Stimulated activated CD8-positive, alpha-beta memory T cell treated with anti-CD3 and anti-CD28 coated beads, Interleukin-4, amount 100 ng/mL, for 4 hours (primary cell): ENCODE measurements at places on chromosomes 5 and 9.

- DNase-seq, result no peak
Observed at GRCh38 chr5:142437563-142437962, 112.7 kb upstream of the SPRY4 start.

DNA sequence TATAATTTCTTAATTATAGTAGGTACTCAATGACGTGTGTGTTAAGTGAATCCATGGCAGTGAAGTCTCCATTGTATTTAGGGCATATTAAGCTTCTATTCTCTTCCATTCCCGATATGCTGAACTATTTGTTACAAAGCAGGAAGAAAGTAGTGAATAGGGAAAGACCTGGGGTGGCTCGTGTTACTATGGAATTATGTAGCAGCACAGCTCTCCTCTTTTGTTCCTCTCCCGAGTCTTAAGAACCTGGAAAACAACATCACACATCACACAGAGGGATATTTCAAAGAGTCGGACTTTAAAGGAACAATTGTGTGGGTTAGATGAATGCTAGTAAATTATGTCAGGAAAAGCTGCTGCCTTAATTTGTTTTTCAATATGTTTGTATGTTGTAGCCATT is 131.8 kb downstream of the PCSK5 start:
- DNase-seq, result no peak

DNA sequence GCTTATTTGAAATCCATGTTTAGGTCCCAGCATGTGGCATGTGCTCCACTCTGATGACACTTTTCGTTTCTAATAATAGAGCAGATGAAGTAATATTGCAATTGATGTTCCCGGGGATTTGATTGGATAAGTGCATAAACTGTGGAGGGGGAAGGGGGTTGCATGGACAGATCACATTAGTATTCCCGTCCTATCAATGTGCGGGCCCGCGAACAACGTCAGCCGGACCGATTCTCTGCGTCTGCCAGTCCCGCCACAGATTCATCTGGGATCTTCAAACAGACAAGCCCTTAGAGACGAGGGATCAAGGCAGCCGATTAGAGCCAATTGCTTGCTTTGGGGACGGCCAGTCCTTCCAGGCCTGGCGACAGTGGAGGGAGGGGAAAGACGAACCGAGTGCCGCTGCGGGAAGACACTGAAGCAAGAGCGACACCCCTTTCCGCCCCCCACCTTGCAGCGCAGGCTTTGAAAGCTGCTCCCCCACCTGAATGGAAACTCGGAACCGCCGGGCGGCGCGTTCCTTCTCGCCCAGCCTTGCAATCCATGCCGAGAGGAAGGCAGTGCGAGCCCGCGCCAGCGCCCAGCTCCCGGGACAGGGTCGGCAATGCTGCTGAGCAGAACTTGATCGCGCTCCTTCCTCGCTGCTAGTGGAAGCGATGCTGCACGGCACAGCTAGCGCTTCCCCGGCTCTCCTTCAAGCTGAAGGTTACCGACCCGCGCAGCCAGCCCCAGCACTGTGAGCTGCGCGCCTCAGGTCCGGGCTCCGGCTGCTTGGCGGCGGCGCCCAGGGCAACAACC is at the start of gene RGS7BP:
Gene RGS7BP, plus strand, starts transcription at position 247 of the 798 bp plus-strand sequence. CDS start 610 bp downstream, outside the sequence.
- DNase-seq, result no peak

GRCh38 chr9:134681061-134681661 is 39.6 kb downstream of the COL5A1 start:
- no peak for DNase-seq

DNA sequence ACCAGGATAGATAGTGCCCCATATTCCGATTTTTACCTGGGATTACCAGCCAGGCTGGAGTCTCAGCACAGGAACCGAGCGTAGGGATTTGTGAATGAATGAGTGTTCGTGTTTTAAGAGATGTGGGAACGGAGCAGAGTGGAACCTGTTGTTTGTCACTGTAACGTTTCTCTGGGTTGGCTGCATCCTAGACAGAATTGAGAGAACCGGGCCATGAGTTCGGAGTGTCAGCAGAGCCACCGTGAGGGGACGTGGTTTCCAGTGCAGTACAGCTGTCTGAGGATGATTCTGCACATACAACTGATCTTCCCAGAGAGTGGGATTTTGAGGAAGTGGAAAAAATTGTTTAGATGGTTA is 1.2 kb downstream of the PDE8B start:
- DNase-seq, result no peak

GRCh38 chr9:85516455-85516854 is 225.3 kb downstream of the AGTPBP1 start:
- DNase-seq, result no peak

DNA sequence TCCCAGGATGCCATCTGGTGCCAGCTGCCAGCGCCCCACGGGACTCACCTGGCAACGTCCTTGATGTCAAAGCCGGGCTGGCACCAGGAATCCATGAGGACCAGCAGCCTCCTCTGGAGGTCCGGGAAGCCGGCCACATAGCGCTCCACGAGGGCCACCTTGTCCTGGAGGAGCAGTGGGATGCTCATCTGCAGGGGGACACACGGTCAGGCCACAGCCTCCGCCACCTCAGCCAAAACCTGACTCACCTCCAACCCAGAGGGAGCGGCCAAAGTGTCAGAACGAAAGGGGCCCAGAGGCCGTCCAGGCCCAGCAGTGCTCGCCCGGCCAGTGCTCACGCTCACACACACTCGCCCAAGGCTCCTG is 56.5 kb downstream of the EXD3 start:
- no peak for DNase-seq

- no peak for DNase-seq
Observed at GRCh38 chr5:135034236-135034962, 371 bp upstream of the PITX1 start.

DNA sequence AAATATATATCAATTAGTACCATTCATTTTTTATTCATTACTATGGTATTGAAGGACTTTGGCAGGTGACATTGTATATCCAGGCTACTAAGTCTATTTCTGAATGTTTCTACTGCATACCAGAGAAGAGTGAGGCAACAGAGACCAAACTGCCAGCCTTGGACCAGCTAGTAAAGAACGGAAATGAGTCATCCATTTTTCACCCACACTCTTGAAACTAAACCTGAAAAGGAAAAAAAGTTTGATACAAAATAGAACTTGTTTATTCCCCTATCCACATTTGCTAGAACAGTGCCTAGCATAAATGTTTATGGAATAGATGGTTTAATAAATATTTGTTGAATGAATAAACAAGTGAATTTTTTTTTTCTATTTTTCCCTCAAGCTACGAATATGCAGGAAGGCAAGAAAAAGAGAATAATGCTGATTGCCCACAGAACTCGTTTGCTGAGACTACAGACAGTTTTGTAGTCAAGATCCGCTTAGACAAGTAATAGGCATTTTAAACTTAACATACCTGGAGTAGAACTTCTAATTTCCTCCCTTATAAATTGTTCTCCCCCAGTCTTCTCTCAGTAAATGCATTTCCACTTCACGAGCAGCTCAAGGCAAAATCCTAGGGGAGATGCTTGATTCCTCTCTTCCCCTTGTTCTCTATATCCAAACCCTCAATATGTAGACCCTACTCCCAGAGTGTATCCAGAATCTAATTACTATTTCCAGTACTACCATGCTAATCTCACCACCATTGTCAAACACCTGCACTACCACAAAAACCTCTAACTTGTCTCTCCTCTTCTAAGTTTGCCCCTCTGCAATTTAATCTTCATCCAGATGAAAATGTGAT is 146.2 kb upstream of the RASA1 start:
- no peak for DNase-seq

DNA sequence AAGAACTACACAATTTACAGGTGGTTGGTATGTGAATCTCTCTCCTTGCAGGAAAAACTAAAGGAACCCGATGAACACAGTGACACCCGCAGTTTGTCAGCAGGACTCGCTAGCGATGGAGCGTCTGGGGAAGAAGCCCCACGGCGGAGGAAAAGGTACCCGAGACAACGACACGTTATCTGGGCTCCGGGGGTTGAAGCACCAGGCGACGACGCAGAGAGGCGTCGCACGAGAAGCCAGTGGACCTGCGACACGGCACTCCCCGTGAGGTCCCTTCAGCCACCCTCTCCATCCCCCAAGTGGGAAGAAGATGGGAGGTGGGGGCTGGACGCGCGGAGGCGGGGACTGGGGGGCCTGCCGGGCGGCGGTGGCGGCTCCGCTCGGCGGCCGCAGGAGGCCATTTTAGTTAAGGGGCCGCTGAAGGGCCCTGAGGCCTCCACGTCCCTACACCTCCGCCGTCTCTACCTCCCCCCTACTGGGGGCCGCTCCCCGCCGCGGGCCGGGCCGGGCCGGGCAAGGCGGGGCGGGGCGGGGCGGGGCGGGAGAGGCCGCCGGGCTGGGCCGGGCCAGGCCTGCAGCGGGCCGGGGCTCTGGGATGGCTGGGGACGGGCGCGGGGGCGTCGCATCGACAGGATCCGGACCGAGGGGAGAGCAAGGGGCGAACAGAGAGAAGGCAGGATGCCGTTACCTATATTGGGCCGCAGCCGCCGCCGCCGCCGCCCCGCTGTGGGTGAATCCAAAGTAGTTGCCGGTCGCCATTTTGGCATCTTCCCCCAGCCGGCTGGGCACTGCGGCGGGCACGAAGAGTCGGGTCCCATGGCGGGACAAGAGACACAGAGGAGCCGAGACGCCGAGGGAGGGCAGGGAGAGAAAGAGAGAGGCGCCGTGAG is 754 bp downstream of the ZFR start:
- peak; percentile 11 for DNase-seq

GRCh38 chr5:73818357-73818756 is 192.4 kb downstream of the ARHGEF28 start:
- no peak for DNase-seq

GRCh38 chr5:157362502-157362901 is 96.6 kb downstream of the CYFIP2 start:
- no peak for DNase-seq

- DNase-seq, result no peak
Observed at GRCh38 chr5:167261309-167262100, 1029.9 kb upstream of the WWC1 start.

DNA sequence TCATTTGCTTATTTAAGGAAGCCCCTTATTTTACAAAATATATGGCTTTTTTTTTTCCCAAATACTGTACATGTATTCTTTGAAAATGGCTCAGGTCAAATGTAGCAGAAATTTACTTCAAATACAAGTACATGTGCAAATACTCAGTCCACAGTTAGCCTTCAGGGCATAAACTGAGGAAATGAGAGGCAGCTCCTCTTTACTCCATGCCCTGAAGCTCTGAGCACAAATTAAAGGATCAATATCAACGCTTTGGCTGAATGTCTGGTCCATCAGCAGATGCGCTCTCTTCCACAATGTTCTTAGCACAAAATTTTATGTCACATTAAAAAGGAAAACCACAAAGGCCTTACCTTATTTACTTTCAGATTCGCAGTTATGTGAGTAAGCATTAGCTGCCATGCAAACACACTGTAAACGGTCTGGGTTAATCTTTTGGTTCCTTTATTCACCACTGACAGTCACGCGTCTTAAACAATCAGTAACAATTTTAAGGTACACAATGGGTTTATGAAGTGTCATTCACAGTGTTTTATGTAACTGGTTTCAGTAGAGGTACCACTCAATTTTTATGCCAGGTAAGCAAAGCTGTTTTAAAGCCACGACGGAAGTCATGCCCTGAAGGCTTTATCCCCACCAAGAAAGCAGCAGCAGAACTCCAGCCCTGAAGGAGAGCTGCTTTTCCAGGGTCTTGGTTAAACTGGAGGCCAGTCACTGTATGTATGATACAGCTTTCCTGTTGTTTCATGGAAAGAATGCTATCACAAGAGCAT is 103.4 kb downstream of the OTULIN start:
- DNase-seq, result no peak

- no peak for DNase-seq
Observed at GRCh38 chr5:125088522-125089105, 342.2 kb upstream of the ZNF608 start.

GRCh38 chr5:53713978-53714666 is 153.7 kb downstream of the NDUFS4 start:
- no peak for DNase-seq

DNA sequence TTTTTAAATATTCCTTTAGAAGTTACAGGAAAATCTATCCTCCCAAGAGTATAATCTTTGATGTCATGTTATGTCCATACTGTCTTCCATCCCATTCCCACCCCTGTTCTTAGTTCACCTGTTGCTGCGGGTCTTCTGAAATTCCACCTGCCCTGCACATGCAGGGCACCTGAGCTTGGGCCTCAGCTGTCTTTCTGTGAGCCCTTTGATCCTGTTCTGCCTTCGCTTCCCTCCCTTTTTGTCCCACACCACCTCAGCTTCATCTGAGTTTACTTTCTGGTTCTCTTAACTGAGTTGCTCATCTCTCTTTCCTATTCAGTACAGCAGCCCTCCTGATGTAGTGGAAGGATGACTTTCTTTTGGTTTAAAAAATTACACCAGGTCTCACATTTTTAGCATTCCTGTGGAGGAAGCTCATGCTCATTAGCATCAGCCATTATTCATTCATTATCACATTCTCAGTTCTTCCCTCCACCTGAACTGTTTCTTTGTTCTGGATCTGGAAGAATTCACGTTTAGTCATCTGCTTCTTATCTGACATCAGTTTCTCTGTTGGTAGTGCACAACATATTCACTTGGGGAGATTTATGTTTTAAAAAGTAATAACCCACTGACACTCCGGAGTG is 211.0 kb downstream of the ADCY2 start:
- DNase-seq, result no peak

DNA sequence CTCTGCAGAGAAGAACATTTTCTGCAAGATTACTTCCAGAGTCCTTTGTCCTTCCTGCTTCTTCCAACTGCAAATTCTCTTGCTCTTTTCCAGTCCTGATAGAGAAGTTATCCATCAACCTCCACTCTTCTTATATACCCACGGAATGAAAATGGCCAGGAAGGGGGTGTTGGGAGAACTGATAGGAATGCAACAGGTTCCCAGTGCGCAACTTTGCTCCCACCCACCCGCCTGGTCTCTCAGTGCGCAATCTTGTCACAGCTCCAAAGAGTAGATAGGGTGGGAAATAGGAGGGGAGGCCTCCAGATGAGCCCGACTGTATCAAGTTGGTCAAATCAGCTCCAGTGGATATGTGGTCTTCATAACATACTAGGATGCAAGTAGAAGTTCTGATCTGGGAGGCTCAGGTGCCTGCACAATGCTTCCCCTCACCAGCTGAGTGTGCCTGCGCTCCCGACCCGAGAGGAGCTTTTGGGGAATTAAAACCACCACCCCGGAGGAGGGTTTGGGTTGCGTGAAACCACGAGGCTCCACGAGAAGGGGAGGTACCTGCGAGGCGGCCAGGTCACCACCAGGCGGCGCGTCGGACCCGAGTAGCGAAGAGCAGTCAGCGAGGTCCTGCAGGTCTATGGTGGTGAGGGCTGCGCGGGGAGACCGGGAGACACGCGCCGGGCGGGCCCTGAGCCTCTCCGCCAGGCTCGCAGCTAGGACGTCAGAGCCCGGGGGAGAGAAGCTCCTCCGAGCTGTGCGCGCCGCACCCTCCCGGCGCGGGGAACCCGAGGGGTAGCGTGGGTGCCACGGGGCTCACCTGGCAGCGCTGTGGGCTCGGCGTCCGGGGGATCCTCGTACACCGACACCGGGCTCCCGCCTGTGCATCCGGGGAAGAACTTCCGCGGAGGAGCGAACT is 835 bp downstream of the MCIDAS start:
- DNase-seq, result no peak
